Vagina (tissue), 2 donors: ENCODE measurements at places on chromosomes 6 and 20.
A peak's percentile ranks its signal among the peaks of the same experiment; 100 is the strongest.

- no peaks in the 10 kb centered on the region for H3K36me3 ChIP-seq
- no peak for DNase-seq
- peaks cover 7% of the 10 kb centered on the region for H3K4me1 ChIP-seq
Measured at GRCh38 chr6:6808915-6809314, 220.4 kb downstream of the LY86 start.

DNA sequence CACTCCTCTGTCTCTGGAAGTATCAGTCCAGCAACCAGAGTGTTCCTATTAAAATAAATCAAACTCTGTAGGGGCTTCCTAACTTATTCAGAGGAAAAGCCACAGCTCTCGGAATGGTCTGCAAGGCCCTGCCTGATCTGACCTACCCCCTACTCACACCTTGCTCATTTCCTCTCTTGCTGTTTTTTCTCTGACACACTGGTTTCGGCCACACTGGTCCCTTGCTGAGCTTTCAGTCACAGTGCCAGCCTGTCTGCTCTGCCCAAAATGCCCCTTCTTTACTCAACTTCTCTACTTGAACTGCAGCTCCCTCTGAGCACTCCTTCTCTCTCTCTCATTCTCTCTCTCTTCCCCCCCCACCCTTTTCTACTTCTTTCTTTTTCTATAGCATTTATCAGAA lies 430.2 kb downstream of the UTRN start:
- no peaks in the 10 kb centered on the region for H3K36me3 ChIP-seq
- no peaks in the 10 kb centered on the region for H3K27me3 ChIP-seq
- H3K27ac ChIP-seq = no peak overlapping the region
- no peak overlapping the region for H3K4me3 ChIP-seq
- DNase-seq = no peak

- peaks cover 6% of the 10 kb centered on the region for H3K36me3 ChIP-seq
- H3K27me3 ChIP-seq = no peaks in the 10 kb centered on the region
- H3K4me3 ChIP-seq = no peak overlapping the region
- H3K27ac ChIP-seq = no peak overlapping the region
- no peak for DNase-seq
Measured at GRCh38 chr6:157169226-157169625, 154.1 kb downstream of the TMEM242 start.

DNA sequence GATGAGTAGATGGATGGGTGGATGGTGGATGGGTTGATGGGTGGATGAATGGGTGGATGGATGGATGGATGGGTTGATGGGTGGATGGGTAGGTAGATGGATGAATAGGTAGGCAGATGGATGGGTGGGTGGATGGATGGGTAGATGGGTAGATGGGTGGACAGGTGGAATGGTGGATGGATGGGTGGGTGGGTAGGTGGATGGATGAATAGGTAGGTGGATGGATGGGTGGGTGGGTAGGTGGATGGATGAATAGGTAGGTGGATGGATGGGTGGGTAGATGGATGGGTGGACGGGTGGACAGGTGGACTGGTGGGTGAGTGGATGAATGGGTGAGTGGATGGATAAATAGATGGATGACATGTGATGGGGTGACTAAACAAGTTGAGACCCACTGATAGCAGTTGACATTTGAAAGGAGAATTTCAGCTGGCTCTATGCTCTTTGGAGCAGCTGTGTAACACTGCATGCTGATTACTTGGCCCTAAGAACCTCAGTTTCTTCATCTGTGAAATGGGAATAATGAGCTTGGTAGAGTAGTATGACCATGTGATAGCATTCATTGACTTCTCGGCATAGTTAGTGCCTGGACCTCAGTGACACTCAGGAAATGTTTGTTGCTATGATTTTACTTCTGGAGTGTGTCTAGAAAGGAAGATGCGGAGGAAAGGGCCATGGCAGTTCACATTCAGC lies 184.3 kb downstream of the NFATC2 start:
- H3K4me1 ChIP-seq = no peaks in the 10 kb centered on the region
- no peaks in the 10 kb centered on the region for H3K27me3 ChIP-seq
- H3K36me3 ChIP-seq = no peaks in the 10 kb centered on the region
- DNase-seq = no peak
- H3K4me3 ChIP-seq = no peak overlapping the region
- no peak overlapping the region for H3K27ac ChIP-seq

DNA sequence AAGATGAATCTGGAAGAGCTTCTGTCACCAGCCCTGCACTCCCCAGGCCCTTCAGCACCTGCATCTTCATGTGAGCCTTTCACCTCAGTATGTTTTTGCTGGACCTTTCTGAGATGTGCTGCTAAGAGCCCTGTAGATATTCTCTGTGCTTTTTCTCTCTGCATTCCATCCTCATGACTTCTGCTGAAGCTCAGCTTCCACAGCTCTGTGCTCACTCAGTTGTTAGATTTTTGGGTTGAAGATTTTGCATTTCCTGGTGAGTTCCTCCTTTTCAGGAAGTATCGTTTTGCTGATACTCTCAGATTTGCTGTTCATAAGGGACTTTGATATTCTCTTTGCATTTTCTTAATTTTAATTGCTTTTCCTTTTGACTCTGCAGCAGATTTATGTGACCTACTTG lies 18.3 kb downstream of the KIAA1586 start:
- DNase-seq = no peak
- H3K27me3 ChIP-seq = no peaks in the 10 kb centered on the region
- no peak overlapping the region for H3K27ac ChIP-seq
- no peaks in the 10 kb centered on the region for H3K4me1 ChIP-seq
- H3K36me3 ChIP-seq = peaks cover 13% of the 10 kb centered on the region
- no peak overlapping the region for H3K4me3 ChIP-seq

DNA sequence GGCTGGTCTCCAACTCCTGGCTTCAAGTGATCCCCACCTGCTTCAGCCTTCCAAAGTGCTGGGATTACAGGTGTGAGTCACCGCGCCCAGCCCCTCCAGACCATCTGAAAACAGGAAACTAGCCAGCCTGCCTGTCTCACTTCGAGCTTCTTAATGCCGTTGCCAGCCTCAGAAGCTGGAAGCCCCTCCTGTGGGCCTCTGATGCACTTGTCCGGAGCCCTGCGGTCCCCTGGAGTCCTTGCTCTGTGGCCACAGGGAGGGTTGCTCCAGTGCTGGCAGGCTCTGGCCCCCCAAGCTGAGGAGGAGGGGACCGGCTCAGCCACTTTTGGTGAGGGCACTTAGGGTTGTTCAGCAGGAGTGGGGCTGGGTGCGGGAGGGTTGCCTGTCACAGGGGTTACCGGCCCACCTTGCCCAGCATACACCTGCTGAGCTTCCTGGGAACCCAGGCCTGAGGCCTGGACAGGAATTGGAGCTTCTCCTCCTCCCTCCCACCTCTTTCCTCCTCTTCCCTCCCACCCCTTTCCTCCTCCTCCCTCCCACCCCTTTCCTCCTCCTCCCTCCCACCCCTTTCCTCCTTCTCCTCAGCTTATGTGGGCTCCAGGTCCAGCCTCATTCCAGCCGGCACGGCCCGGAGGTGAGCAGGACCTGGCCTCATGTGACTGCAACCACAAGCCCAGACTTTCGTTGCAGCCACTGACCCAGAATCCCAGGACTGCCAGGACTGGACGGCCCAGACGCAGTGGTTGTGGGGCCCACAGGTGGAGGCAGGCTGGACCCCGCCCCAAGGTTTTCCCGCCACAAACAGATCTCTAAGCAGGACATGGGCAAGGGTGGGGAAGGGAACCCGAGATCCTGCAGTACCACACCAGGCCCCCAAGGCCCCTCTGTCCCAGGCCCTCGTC lies 9.4 kb upstream of the BIRC7 start:
- H3K27me3 ChIP-seq = no peaks in the 10 kb centered on the region
- no peak overlapping the region for H3K27ac ChIP-seq
- no peaks in the 10 kb centered on the region for H3K4me1 ChIP-seq

DNA sequence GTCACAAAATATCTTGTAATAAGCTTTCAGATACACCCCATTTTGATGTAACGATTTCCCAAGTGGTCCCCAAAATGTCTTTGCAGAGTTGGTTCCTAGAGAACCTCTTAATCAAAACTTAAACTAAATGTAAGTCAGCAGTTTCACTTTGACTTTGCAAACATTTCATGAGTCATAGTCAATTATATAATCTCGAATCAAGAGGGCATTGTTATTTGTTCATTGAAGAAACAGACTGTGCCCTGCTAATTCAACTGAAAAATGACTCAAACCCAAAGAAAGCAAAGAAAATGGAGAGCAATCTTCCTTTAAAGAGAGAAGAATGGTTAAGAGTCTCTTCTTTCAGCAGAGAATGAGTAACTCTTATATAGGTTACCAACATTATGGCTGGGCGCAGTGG lies 58.3 kb downstream of the IPCEF1 start:
- no peak for DNase-seq
- H3K27ac ChIP-seq = no peak overlapping the region
- no peaks in the 10 kb centered on the region for H3K27me3 ChIP-seq
- H3K4me3 ChIP-seq = no peak overlapping the region
- H3K4me1 ChIP-seq = peaks cover 17% of the 10 kb centered on the region
- no peaks in the 10 kb centered on the region for H3K36me3 ChIP-seq

DNA sequence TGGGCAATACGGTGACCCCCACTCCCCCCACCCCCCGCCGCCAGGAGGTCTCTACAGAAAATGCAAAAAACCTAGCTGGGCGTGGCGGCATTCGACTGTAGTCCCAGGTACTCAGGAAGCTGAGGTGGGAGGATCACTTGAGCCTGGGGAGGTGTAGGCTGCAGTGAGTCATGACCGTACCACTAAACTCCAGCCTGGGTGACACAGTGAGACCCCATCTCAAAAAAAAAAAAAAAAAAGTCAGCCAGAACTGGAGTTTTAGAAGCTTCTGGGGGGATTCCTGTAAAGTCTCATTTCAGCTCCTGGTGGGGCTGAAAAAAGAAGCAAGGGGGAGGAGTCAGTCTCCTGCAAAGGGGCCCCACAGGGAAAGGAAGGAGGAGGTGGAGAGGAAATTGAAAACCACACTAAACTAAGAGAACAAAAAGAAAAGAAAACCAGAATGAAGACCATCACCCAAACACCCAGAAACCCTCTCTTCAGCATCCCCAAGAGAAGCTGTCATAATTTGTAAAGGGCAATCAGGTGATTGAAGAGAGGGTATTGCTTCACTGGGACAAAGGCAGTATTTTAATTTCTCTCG lies 50.4 kb downstream of the NOL4L start:
- no peak overlapping the region for H3K27ac ChIP-seq
- H3K36me3 ChIP-seq = no peaks in the 10 kb centered on the region
- no peak for DNase-seq
- H3K27me3 ChIP-seq = no peaks in the 10 kb centered on the region
- no peak overlapping the region for H3K4me3 ChIP-seq

GRCh38 chr6:75363304-75363703 lies 78.7 kb upstream of the TMEM30A start:
- no peak for DNase-seq
- no peak overlapping the region for H3K4me3 ChIP-seq
- H3K27me3 ChIP-seq = no peaks in the 10 kb centered on the region
- H3K27ac ChIP-seq = no peak overlapping the region
- no peaks in the 10 kb centered on the region for H3K4me1 ChIP-seq

DNA sequence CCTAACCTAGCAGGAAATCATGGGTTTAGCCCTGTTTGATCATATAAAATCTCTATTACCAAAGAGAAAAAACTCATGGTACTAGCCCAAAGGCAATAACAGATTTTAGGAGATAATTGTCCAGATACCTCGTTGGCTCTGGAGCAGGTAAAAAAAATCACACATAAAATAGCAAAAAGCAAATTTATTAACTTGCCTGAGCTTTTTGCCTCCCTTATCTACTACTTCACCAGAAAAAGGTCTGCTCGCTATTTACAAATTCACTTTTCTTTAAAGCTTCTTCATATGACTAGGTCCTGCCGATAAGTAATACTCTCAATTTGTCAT lies 82.4 kb downstream of the GJA10 start:
- no peaks in the 10 kb centered on the region for H3K27me3 ChIP-seq
- no peak overlapping the region for H3K27ac ChIP-seq
- H3K36me3 ChIP-seq = no peaks in the 10 kb centered on the region
- peaks cover 10% of the 10 kb centered on the region for H3K4me1 ChIP-seq

GRCh38 chr20:2967841-2968240 lies 75.6 kb upstream of the GNRH2 start:
- no peak overlapping the region for H3K27ac ChIP-seq
- peaks cover 16% of the 10 kb centered on the region for H3K36me3 ChIP-seq
- no peak overlapping the region for H3K4me3 ChIP-seq
- H3K4me1 ChIP-seq = no peaks in the 10 kb centered on the region
- no peak for DNase-seq
- no peaks in the 10 kb centered on the region for H3K27me3 ChIP-seq

GRCh38 chr20:15241681-15242080 lies 904.3 kb upstream of the FLRT3 start:
- no peak overlapping the region for H3K27ac ChIP-seq
- DNase-seq = no peak
- H3K27me3 ChIP-seq = no peaks in the 10 kb centered on the region
- H3K4me1 ChIP-seq = no peaks in the 10 kb centered on the region
- no peak overlapping the region for H3K4me3 ChIP-seq
- H3K36me3 ChIP-seq = no peaks in the 10 kb centered on the region

DNA sequence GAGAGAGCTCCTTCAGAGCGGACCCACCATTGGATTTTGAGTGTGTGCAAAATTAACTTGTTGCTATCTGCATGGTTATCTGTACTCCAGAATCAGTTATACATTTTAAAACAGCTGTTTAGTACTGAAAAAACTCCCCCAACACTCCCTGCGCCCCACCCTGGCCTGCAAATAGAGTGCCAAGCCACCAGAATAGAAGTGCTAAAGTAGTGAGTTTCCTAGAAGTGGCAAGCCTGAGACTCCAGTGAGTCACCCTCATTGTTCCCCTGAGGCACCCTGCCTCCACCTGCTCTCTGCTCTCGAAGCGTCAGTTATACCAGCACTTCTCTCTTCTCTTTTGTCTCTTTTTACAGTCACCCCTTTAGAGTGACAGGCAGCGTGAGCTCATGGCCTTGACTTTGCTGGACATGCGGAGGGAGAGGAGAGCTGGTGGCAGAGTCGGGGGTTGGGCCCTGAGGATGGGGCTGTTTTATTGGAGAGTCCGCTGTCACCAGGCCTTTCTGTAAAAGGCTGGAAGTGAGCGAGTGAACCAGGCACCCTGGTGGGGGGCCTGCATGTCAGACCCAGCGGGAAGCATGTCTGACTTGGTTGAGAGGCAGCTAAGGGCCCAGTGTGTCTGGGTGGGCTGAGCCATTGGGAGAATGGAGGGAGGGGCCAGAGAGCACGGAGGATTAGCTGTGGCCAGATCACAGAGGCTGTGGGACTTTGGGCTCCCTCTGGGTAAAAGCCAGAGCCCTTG lies 10.4 kb downstream of the IGF2R start:
- no peak for DNase-seq
- no peaks in the 10 kb centered on the region for H3K27me3 ChIP-seq
- no peaks in the 10 kb centered on the region for H3K36me3 ChIP-seq
- peak overlapping the region; percentile 67 for H3K27ac ChIP-seq

GRCh38 chr6:63589952-63590411 lies 17.7 kb downstream of the LOC128125822 start:
- H3K4me3 ChIP-seq = no peak overlapping the region
- DNase-seq = no peak
- H3K4me1 ChIP-seq = no peaks in the 10 kb centered on the region
- H3K27ac ChIP-seq = no peak overlapping the region
